ENCODE measurements at places on chromosomes 11 and 22.

DNA sequence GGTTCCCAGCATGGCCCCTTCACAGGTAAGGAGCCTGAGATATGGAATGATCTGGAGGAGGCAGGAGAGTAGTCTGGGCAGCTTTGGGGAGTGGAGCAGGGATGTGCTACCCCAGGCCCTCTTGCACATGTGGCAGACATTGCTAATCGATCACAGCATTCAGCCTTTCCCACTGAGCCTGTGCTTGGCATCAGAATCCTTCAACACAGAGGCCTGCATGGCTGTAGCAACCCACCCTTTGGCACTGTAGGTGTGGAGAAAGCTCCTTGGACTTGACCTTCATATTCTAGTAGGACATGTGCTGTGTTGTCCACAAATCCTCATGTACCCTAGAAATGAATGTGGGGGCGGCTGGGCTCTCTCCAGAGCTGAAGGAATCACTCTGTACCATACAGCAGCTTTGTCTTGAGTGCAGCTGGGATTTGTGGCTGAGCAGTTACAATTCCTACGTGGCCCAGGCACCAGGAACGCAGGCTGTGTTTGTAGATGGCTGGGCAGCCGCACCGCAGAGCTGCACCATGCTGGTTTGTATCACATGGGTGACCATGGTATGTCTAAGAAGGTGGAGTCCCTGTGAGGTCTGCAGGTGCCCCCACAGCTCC, 21.8 kb upstream of the PPP6R3 start:
- no peak for DNase-seq

GRCh38 chr11:102527684-102528083, 2.9 kb downstream of the MMP7 start:
- no peak for DNase-seq

- no peak for DNase-seq
Measured at GRCh38 chr11:13942971-13943381, 19.5 kb upstream of the SPON1 start.

GRCh38 chr11:108125096-108125495, 3.7 kb downstream of the ACAT1 start:
- DNase-seq, result no peak

GRCh38 chr11:132471466-132471865, 1060.8 kb downstream of the OPCML start:
- no peak for DNase-seq

GRCh38 chr22:27866135-27867084, 52.6 kb downstream of the PITPNB start:
- no peak for DNase-seq

- DNase-seq, result no peak
Measured at GRCh38 chr11:3616721-3617460, 24.9 kb downstream of the ART5 start.

GRCh38 chr22:36901411-36902142, 11.9 kb upstream of the CSF2RB start:
- DNase-seq, result no peak

DNA sequence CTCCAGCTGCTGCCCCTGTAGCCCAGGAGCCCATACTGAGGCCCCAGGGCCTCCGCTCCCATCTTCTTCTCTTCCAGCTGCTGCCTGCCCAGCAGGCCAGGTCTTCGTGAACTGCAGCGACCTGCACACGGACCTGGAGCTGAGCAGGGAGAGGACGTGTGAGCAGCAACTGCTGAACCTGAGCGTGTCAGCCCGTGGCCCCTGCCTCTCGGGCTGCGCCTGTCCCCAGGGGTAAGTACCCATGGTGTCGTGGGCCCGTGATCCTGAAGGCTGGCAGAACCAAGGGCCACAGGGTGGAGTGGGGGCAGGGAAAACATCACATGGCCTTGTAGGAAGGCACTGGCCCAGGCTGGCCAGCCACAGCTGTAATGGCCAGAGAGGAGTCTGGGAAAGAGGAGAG, 31.2 kb downstream of the OTOG start:
- DNase-seq, result no peak

- DNase-seq, result no peak
Measured at GRCh38 chr11:132751516-132752250, 780.6 kb downstream of the OPCML start.

DNA sequence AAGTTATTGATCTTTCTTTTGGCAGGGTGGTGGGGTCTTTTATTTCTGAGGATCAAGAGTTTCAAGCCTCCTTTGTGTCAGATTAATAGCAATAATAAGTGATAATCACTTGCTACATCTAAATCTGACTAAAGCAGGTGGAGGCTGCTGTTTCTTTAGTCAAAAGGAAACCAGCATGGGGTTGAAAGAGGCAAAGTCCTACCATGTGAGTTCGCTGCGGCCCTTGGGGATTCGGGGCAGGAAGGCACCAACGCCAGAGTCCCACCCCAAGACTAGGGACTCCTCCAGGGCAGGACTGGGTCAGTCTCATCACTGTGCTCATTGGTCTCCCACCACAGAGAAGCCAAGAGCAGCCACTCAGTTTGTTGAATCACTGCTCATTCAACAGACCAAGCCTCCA, 73.0 kb downstream of the TENM4 start:
- DNase-seq, result no peak

DNA sequence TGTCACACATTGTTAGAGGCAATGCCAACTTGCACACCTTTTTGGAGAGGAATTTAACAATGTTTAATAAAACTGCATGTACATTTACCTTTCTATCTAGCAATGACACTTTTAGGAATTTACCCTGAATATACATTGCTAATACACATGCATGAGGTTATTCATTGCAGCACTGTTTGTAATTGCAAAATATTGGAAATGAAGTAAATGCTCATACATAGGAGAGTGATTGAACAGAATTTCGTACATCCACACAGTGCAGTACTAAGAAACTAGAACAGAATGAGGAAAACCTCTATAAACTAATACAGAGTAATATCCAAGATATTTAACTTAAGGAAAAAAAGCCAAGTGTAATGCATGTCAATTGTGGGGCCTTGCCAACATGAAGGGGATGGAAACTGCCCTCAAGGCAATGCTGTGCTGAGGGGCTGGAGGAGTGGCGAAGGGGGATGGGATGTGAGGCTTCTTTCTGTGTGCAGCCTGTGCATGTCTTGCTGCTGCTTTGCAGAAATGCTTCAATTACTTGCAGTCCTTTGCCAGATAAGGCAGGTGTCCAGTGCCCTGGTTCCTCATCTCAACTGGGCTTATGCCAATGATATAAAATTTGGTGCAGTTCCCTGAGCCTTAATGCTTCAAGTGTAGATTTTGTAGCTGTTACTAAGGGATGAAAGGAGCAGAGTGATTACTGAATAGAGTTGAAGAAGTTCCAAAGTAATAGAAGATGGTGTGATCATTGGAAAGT, 96.1 kb downstream of the GRIA4 start:
- no peak for DNase-seq

- DNase-seq, result no peak
Measured at GRCh38 chr11:111494040-111494439, 18.1 kb downstream of the BTG4 start.

GRCh38 chr11:35750981-35751663, 88.5 kb downstream of the TRIM44 start:
- no peak for DNase-seq

GRCh38 chr11:113689768-113690618, 16.1 kb downstream of the TMPRSS5 start:
- no peak for DNase-seq

- no peak for DNase-seq
Measured at GRCh38 chr11:61926235-61926634, 8.9 kb upstream of the RAB3IL1 start.

GRCh38 chr11:3159296-3160190, 5.6 kb downstream of the OSBPL5 start:
- no peak for DNase-seq

DNA sequence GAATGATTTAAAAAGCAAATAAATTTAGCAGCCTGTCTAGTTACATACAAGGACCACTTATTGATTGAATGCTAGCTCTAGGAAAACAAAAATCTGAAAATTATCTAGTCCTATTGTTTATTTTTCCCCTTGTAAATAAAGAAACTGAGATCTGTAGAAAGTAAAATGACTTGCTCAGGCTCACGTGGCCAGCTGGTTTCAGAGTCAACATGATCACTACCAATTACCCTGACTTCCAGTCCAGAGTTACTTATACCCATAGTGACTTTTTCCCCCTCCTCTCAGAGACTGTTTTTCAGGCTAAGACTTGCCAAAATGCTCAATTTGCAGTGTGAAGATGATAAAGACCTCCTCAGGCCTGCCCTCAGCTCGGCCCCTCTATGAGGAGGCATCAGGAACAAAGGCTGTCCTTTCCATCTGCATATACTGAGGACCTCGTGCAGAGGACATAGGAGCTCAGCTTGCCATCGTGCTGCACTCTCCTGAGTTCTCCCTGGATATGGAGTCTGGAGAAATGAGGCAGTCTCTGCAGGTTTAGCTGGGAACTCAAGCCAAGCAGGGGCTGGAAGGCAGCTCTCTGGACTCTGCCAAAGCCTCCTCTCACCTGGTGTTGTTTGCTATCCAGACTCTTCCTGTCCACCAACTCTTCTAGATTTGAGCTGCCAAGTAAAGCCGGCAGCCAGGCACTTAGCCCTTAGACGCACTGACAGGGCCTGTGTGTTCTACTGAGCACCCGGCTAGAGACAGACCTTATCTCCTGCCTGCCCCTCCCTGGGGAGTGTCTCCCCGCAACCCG, 883.3 kb downstream of the NTM start:
- DNase-seq, result no peak

DNA sequence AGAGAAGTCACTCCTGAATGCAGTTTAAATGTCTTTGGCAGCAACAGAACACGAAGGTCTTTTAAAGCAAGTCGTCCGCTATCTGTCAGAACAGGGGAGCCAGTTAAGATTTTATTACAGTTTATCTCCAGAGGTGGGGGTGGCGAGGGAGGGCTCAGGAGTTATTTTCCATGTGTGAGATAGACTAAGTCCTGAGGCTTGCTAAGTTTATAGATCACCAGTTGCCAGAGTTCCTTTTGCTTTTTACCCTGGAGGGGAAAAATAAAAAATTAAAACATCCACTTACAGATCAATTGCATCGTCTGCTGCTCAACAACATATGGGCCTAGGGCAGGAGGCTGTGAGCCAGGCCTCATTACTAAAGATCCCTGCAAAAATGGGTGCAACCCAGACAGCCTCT, 90.7 kb downstream of the SNX19 start:
- DNase-seq, result no peak

GRCh38 chr22:39955675-39956074, 4.5 kb upstream of the TMA7B start:
- no peak for DNase-seq

DNA sequence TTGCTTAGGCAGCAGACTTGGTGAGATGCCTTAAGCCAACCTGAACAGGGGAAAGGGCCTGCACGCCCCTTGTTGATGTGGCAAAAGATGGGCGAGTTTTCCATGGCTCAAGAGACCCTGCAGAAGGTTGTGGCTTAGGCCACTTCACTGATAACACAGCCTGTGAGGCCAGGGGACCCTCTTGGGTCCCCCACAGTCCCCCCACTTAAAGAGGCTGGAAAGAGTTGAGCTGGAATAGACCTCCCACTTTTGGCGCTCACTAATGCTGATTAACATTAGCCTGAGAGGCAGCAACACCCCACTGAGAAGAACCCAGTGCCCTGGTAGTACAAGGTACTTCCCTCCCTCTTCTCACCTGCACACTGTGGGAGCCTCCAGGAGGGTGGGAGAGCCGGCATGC, 107.5 kb downstream of the TRIM29 start:
- no peak for DNase-seq

DNA sequence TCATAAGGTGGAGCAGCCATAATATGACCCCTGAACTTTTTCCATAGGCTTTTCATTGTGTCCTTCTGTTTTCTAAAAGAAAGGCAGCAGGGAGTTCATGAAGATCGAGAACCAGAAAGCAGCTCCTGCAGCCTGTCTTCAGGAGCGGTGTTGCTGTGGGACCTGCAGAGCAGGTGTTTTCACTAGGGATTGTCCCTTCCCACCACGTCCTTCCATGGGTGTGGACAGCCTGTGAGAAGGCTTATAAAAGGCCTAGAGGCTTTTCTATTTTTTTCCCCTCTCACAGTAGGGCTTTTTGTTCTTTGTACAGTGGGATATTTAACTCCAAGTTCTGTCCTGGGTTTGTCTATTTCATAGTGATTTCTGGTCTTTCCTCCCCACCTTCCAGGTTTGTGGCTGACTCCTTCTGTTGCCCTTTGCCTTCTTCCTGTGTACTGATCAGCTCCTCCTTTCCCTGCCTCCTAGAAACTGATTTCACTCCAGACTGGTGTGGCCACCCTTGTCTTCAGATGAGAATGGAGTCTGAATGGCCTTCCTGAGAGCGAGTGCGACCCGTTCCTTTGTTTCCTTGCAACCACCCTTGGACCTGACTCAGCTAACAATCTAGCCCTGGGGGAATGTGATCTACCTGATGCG, 10.1 kb downstream of the MRPL16 start:
- DNase-seq, result no peak

- no peak for DNase-seq
Measured at GRCh38 chr11:112790286-112790685, 170.9 kb upstream of the NCAM1 start.

GRCh38 chr11:14148653-14149273, 186.2 kb downstream of the SPON1 start:
- no peak for DNase-seq

GRCh38 chr22:46578824-46579561, 41.2 kb upstream of the GRAMD4 start:
- no peak for DNase-seq

GRCh38 chr11:68115285-68115684, 5.9 kb downstream of the CHKA start:
- no peak for DNase-seq

- no peak for DNase-seq
Measured at GRCh38 chr11:12060385-12060985, 49.9 kb upstream of the MICAL2 start.

GRCh38 chr11:64263021-64263946, 12.0 kb downstream of the PLCB3 start:
- DNase-seq, result no peak

GRCh38 chr11:63537293-63538101, 889 bp downstream of the PLAAT4 start:
- peak; percentile 71 for DNase-seq

- no peak for DNase-seq
Measured at GRCh38 chr11:22508665-22509064, 117.0 kb downstream of the FANCF start.

DNA sequence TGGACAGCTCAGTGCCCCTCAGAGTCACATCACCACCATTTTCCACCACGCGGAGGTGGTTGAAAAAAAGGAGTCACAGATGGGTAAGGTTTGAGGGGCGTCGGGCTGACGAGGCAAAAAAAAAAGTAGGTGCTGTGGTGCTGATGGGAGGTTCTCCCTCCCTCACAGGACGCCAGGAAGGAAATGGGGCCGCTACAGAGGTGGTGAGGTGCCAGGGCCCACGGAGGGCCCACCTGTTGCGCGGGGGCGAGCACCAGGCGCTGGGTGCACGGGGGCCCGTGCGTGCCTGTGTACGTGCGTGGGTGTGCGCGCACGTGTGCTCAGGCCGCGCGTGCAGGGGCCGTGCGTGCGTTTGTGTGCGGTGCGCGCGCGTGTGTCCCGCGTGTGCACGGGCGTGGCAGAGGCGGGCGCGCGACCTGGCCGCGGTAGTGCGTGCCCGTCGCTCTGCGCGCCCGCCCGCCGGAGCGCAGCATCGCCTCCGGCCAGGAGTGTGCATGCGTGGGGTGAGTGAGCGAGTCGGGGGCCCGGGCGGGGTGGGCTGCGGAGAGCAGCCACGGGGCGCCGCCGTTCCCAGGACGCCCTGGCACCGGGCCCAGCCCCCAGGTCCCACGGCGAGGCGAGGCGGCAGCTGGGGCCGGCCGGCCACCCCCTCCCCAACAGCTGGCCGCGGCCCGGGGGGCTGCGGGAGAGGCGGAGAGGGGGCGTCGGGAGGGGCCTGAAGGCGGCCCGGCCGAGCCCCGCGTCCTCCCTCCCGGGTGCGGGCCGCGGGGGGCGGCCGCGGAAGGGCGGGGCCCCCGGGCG, 2.8 kb downstream of the PDGFB start:
- DNase-seq, result no peak
